ENCODE measurements at places on chromosomes 16 and 17.

- peak; percentile 27 for DNase-seq
Observed at GRCh38 chr16:72400257-72401083, 228.5 kb upstream of the PMFBP1 start.

DNA sequence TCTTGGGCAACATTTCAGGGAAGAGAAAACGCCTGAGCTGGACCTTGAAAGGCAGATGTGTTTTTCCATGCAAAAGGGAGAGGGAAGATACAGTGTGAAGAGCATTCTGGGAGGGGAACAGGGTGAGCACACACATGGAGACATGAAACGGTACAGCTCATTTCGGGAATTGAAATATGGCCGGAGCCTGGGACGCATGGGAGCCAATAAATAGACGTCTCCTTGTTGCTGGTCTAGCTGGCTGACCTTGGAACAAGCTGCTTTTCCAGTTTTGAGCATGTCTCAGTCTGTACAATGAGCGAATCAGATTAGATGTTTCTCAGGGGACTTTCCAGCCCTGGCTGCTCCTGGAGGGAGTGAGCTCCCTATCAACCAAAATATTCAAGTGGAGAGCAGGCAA is 63.6 kb downstream of the ASIC2 start:
- no peak for DNase-seq

GRCh38 chr16:54847207-54847606 is 83.5 kb upstream of the IRX5 start:
- no peak for DNase-seq

- DNase-seq: no peak
Observed at GRCh38 chr17:32302860-32303649, 37.4 kb downstream of the RHBDL3 start.

GRCh38 chr16:68365167-68365817 is 54.5 kb downstream of the PRMT7 start:
- no peak for DNase-seq

DNA sequence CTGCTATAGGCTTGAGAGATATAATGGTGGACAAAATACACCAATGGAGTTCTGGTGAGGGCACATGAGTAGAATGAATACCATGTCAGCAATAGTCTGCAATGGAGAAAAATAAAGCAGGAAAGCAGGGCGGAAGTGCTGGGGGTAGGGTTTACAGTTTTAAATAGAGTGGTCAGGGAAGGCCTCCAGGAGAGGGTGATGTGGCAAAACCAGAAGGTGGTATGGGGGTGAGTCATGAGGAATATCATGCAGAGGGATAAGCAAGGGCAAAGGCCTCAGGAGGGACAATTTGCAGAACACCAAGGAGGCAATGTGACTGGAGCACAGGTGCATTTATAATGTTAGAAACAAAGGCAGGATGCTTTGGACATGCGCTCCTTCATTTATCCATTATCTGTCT is 102.0 kb downstream of the ITFG1 start:
- DNase-seq: no peak

DNA sequence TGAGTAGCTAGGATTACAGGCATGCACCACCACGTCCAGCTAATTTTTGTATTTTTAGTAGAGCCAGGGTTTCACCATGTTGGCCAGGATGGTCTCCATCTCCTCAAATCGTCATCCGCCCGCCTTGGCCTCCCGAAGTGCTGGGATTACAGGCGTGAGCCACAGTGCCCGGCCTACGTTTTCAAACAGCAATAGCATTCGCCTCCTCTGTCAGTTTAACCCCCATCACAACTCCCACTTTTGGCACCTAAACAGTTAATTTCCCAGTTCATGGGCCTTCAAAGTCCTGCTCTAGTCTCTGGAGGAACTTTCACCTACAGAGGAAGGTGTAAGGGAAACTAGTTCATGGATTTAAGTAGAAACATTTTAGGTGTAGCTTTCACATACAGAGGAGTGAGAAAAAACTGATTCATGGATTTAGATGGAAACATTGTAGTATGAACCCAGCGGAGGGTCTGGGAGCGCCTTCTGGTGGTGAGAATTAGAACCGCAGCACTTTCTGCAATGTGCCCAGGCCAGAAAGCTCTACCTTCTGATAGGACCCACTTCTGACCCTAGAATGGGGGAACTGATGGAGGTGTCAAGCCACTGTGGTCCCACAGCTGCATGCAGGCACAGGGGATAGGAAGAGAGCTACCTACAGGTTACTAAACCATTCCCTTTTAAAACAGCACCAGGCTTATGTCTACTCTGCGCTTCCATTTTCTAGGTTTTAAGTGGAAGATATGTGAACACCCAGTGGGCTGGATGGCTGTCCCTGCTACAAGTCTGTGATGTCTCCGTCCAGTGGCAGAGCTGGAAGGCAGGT is 12.0 kb upstream of the MEOX1 start:
- no peak for DNase-seq

- no peak for DNase-seq
Observed at GRCh38 chr17:9421525-9421924, 154.1 kb downstream of the STX8 start.

GRCh38 chr17:7867881-7868329 is 10.1 kb downstream of the CYB5D1 start:
- DNase-seq: no peak

- no peak for DNase-seq
Observed at GRCh38 chr17:17321356-17322025, 18.3 kb downstream of the NT5M start.

DNA sequence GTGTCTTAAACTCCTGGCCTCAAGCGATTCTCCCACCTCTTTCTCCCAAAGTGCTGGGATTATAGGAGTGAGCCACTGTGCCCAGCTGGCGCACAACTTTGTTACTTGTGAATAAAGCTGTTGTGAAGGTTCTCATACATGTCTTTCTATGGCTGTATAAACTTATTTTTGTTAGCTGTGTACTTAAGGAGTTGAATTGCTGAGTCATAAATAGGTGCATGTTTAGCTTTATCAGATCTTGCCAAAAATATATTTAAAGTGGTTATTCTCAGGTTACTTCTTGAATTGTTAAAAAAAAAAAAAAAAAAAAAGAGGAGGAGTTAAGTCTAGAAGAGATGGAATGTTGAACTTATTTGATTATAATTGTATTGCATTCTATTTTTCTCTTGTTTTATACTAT is 47.6 kb upstream of the IRX3 start:
- no peak for DNase-seq

GRCh38 chr17:36592716-36593321 is 1.1 kb downstream of the DHRS11 start:
- DNase-seq: no peak

DNA sequence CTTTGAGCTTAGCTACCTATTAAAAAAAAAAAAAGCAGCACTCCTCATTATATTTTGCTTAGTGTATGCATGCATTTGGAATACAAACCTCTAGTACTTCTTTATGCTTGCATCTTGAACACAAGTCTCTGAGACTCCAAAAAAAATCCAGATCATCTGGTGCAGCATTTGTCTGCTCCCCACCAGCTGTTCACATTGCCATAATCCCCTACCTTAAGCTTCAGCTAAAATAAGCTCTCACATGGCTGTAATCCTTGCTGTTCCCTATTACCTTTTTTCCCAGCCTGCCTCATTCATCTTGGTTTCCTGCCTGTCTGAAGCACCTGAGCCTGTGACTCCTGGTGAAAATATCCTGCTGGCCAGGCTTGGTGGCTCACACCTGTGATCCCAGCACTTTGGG is 7.5 kb upstream of the NFATC2IP start:
- no peak for DNase-seq

- no peak for DNase-seq
Observed at GRCh38 chr16:52446080-52446479, 100.9 kb downstream of the TOX3 start.

DNA sequence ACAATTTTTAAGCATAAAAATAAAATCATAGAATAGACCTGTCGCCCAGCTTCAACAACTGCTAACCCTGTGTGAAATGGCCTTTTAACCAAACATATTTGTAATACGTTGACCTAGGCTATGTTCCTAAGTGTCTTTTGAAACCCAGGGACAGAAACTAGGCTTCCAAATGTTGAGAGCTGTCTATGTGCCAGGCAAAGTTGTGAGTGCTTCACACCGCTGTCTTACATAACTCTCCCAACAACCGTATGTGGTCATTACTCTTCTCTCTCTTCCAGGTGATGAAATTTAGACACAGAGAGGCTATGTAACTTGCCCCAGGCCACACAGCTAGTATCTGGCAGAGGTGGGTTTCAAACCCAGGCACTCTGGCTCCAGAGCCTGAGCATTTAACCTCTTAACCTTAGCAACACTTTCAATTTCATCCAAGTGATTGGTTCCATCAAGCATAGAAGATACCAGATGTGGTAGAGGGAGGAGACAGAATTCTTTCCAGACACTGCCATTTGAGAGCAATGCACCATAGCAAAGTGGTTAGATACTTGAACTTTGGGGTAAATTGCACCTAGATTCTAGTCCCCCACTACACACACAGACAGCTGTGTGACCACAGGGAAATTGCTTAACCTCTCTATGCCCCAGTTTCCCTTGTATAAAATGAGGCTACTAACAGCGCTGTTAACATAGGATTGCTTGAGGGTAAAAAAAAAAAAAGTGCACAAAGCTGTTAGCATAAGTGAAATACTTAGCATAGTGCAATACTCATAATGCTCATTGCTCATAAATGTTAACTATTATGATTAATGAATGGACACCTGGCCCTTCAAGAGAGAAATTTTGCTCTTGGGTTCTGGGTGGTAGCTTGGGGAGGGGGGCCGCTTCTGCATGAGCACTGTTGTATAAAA is 160.6 kb downstream of the IRX3 start:
- DNase-seq: no peak

DNA sequence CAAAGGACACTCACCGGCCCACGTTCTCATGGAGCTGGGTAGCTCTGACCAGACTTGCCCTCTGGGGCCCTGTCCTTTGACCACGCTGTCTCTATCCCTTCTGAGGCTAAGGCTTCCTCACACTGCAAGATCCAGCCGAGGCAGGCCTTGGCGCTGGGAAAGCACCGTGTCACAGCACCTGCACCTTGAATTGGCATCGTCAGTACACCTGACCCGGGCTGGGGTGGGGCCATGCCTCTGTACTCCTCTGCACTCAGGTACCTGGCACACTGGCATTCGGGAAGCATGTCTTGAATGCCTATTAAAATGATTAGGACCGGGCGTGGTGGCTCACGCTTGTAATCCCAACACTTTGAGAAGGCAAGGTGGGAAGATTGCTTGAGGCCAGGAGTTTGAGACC is 6.0 kb downstream of the TBC1D24 start:
- DNase-seq: no peak
